Mesenchymal stem cell (in vitro differentiated cells and primary cell): ENCODE measurements at places on chromosomes 6 and 20.
A peak's percentile ranks its signal among the peaks of the same experiment; 100 is the strongest.

DNA sequence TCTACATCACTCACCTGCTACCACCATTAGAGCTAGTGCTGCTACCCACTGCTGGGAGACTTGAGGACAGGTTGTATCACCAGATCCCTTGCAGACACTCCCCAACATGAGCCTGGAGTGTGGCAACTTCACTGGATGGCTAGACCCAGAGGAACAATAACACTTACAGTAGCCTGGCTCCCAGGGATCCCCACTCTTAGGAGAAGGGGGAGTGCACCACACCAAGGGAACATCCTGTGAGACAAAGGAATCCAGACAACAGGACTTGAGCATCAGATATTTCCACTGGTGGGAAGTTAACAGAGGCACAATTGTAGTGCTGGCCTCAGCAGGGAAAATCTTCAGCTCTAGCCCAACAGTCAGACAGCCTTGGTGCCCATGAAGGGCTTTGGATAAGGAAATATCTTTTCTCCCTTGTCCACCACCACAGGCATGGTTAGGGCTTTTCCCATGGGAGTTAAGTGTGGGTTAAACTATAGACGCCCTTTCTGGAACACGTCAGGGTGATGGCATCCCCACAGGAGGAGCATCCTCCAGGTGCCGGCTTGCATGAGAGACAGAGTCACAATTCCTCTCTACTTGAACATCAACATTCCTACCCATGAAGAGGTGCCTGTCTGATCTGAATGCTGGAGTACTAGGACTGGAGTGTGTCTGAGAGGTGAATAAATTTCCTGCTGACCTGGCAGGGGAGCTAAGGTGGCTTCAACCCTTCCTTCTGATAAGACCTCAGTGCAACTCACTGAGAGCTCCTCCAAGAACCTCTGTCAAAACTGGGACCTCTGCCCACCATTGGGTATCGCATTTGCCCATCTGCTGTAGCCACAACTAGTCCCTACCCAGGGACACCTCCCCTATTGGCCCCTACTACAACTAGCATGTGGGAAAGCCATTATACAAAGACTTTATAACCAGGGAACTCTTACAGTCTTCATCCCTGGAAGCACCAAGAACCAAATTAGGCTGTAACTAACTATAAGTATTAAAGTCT lies 55.4 kb upstream of the SIRPG start:
- H3K36me3 ChIP-seq: no peaks in the 10 kb centered on the region
- no peaks in the 10 kb centered on the region for H3K4me1 ChIP-seq
- DNase-seq: no peak
- no peak overlapping the region for H3K4me3 ChIP-seq
- H3K27ac ChIP-seq: no peak overlapping the region

DNA sequence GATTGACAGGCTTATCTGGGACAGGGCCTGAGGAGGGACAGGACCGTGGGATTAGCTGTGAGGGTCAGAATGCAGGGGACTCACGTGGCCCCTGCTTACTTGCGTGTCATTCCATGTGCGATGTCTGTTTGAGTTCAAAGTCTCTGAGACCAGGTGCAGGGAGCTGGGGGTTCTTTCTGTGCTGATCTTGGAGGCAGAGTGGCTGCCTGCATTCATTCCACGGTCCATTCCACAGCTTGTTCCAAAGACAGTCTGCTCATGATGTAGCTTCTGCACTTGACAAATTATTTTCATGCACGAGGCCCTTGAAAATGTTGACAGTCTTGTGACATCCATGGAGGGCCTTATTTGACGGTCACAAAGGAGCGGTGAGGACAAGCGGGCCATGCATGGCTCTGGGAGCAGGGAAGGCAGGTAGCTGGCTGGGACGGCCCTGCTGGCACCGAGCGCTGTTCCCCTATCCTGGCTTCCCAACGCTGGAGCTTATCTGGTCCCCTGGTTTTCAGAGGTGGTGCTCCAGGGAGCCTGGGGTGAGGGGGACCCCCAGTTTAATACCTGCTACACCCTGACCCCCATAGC lies 156.3 kb upstream of the RNF24 start:
- peak overlapping the region; percentile 66 for H3K27ac ChIP-seq
- DNase-seq: peak; percentile 64
- peaks cover 48% of the 10 kb centered on the region for H3K4me1 ChIP-seq
- H3K36me3 ChIP-seq: peaks cover 14% of the 10 kb centered on the region
- no peaks in the 10 kb centered on the region for H3K27me3 ChIP-seq

GRCh38 chr6:43258180-43258579 lies 14.9 kb downstream of the TTBK1 start:
- H3K27me3 ChIP-seq: peaks cover 45% of the 10 kb centered on the region
- H3K36me3 ChIP-seq: no peaks in the 10 kb centered on the region
- DNase-seq: no peak
- no peak overlapping the region for H3K4me3 ChIP-seq
- H3K27ac ChIP-seq: no peak overlapping the region

DNA sequence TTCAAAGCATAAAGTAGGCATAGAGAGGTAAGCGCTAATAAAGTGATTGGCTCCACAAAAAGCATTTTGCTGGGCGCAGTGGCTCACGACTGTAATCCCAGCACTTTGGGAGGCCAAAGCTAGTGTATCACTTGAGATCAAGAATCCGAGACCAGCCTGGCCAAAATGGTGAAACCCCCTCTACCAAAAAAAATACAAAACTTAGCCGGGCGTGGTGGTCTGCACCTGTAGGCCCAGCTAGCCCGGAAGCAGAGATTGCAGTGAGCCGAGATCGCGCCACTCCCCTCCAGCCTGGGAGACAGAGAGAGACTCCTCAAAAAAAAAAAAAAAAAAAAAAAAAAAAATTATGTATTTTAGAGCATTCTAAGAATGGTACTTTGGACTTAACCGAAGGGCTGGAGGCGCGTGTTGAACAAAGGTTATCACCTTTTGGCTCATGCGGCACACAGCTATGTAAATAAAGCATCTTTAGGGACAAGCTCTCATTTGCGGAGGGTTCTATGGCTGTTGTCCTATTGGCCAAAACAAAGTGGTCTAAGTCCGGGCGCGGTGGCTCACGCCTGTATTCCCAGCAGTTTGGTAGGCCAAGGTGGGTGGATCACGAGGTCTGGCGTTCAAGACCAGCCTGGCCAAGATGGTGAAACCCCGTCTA lies 17.4 kb downstream of the HFE start:
- no peak for DNase-seq
- H3K4me3 ChIP-seq: peak overlapping the region; percentile 81
- peak overlapping the region; percentile 77 for H3K27ac ChIP-seq
- no peaks in the 10 kb centered on the region for H3K36me3 ChIP-seq
- H3K4me1 ChIP-seq: peaks cover 5% of the 10 kb centered on the region

- H3K4me1 ChIP-seq: peaks cover 29% of the 10 kb centered on the region
- H3K27ac ChIP-seq: no peak overlapping the region
- no peaks in the 10 kb centered on the region for H3K27me3 ChIP-seq
- H3K4me3 ChIP-seq: no peak overlapping the region
- no peak for DNase-seq
Measured at GRCh38 chr20:17643531-17644188, 38.4 kb downstream of the RRBP1 start.

DNA sequence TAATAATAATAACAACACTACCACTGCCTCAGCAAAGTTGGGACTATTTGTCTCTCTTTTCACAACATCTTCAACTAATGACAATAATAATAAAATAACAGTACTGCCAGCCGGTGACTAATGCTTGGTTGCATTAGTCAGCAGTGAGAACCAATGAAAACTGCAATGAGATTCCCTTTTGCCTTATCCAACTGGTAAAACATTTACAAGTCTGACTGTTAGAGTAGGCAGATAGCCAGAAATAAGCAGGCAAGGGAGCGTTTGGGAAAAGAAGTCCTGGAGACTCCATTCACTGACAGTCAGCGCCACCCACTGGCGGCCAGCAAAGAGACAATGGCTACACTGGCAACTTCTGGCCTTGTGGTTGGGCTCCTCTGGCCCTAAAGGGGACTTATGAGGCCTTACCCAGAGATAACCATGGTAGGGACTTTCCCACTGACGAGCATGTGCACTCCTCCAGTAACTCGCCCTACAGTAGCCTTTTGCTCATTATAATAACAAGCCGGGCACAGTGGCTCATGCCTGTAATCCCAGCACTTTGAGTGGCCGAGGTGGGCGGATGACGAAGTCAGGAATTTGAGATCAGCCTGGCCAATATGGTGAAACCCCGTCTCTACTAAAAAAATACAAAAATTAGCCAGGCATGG lies 3.4 kb upstream of the NSFL1C start:
- H3K4me3 ChIP-seq: peak overlapping the region; percentile 52
- peaks cover 4% of the 10 kb centered on the region for H3K36me3 ChIP-seq
- H3K4me1 ChIP-seq: peaks cover 17% of the 10 kb centered on the region
- peak; percentile 99 for DNase-seq

GRCh38 chr20:8631271-8631670 lies 437.6 kb upstream of the PLCB4 start:
- DNase-seq: no peak
- no peaks in the 10 kb centered on the region for H3K36me3 ChIP-seq
- H3K4me3 ChIP-seq: no peak overlapping the region
- no peaks in the 10 kb centered on the region for H3K27me3 ChIP-seq
- H3K4me1 ChIP-seq: peaks cover 5% of the 10 kb centered on the region

- no peak overlapping the region for H3K4me3 ChIP-seq
- H3K27ac ChIP-seq: no peak overlapping the region
- no peaks in the 10 kb centered on the region for H3K27me3 ChIP-seq
- no peaks in the 10 kb centered on the region for H3K4me1 ChIP-seq
- H3K36me3 ChIP-seq: no peaks in the 10 kb centered on the region
- peak; percentile 32 for DNase-seq
Measured at GRCh38 chr6:112979830-112980229, 632.7 kb downstream of the RFPL4B start.

DNA sequence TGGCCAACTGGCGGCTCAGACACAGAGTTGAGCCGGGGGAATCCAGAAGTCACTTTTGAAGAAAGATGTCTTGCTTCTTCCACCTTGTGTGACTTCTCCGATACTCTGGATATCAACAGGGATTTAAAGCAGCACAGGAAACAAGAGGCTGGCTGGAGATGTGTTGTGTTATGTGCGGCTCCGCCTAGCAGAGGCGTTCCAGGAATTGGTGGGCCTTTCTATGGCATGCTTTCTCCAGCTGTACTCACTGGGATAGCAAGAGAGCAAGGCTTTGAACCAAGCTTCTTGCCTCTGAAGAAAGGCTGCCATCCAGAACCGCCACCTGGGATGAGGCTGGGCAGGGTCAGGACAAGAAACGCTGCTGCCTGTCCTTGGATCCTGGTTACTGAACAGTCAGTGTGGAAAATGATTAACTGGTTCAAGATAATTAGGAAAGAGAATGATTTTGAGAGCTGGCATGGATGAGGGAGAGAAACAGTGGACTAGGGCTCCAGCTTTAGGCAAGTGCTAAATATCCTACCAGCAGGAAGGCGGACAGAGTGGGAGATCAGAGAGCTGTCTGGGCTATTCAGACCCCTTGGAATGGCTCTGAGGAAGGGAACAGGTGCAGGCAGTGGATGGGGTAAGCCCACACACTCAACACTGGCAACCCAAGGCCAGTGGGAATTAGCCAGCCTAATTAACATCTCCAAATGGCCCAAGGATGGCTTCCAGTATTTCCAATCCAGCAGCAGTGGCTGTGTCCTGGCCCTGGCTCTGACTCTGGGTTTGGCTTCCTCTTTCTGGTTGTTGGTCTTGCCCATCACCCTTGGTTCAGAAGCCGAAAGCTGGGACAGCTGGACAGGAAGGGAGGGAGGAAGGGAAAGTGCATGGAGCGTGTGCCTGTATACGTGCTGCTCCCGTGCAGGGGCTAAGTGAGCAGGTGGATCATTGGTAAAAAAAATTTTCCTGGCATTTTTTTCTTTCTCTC lies 31.9 kb downstream of the INSM1 start:
- no peaks in the 10 kb centered on the region for H3K36me3 ChIP-seq
- no peak overlapping the region for H3K4me3 ChIP-seq
- peaks cover 14% of the 10 kb centered on the region for H3K4me1 ChIP-seq
- H3K27me3 ChIP-seq: no peaks in the 10 kb centered on the region

DNA sequence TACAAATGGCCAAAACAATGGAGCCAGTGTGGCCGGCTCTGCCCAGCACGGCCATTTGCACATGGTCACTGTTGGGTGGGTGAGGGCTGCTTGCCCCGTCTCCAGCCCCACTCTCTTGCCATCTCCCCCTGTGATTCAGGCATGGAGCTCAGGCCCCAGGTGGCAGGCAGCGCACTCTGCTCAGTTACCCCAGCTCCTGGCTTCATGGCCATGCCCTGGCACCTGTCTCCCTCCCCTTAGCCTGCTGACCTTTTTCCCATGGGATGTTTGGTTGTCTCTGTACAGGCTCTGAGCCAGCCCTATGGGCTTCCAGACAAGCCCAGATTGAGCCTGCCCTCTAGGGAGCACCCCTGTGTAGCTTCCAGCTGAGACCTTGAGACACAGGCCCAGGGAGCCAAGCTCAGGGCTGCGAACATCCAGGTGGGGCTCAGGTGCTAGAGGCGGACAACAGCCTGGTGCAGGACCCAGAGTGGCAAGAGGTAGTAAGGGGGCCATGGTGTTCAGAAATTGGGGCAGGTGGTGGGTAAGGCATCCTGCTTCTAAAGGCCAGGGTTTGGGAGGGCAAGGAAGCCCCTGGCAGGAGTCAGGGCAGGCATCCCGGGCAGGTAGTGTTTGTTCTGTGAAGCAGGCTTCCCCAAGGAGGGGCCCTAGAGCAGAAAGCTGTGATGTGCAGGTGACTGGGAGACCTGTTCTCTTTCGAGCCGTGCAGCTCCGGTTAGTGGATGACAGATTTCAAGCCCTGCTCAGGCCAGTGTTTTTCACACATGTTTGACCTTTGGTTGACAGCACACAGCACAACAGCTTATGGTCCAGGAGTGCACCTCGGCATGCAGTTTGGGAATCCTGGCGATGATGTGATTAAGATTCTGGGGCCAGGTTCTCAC lies 17.7 kb downstream of the SYNJ2 start:
- DNase-seq: no peak
- no peaks in the 10 kb centered on the region for H3K27me3 ChIP-seq
- no peak overlapping the region for H3K4me3 ChIP-seq
- H3K27ac ChIP-seq: no peak overlapping the region
- peaks cover 34% of the 10 kb centered on the region for H3K36me3 ChIP-seq

DNA sequence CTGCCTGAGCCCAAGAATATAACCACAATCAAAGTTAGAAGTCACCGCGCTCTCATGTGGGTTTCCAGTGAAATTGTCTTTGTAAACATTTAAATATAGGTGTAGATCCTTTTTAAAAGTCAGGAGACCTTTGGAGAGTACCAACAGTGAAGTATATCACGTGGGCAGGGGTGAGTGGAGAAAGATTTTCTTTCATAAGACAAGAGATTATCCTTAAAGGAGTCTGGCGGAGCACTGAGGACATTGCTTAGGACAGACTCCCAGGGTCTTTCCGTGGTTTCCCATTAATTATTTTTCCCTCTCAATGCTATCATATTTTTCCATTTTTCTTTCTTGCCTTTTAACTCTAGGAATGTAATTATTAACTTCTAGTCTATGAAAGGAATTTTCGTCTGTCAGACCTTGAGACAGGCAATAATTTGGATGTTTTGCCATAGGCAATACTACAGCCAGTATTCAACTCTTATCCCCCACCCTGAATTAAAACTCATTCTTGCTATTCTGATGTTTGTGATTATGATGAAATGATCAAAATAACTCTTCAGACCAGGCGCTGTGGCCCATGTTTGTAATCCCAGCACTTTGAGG lies 31.4 kb downstream of the DCBLD1 start:
- no peaks in the 10 kb centered on the region for H3K27me3 ChIP-seq
- no peak overlapping the region for H3K4me3 ChIP-seq
- no peak for DNase-seq
- H3K27ac ChIP-seq: peak overlapping the region; percentile 78

- no peak overlapping the region for H3K4me3 ChIP-seq
- no peak overlapping the region for H3K27ac ChIP-seq
- no peaks in the 10 kb centered on the region for H3K36me3 ChIP-seq
- H3K4me1 ChIP-seq: peaks cover 4% of the 10 kb centered on the region
Measured at GRCh38 chr6:24273096-24273870, 84.6 kb downstream of the DCDC2 start.
